Right hindlimb (tissue), 1 donor: ENCODE measurements at places on chromosomes 1 and 21.
A peak's percentile ranks its signal among the peaks of the same experiment; 100 is the strongest.

- no peak for DNase-seq
Measured at GRCh38 chr1:31022259-31022658, 43.3 kb downstream of the PUM1 start.

GRCh38 chr1:147267711-147268110, 25.2 kb downstream of the CHD1L start:
- DNase-seq = no peak

DNA sequence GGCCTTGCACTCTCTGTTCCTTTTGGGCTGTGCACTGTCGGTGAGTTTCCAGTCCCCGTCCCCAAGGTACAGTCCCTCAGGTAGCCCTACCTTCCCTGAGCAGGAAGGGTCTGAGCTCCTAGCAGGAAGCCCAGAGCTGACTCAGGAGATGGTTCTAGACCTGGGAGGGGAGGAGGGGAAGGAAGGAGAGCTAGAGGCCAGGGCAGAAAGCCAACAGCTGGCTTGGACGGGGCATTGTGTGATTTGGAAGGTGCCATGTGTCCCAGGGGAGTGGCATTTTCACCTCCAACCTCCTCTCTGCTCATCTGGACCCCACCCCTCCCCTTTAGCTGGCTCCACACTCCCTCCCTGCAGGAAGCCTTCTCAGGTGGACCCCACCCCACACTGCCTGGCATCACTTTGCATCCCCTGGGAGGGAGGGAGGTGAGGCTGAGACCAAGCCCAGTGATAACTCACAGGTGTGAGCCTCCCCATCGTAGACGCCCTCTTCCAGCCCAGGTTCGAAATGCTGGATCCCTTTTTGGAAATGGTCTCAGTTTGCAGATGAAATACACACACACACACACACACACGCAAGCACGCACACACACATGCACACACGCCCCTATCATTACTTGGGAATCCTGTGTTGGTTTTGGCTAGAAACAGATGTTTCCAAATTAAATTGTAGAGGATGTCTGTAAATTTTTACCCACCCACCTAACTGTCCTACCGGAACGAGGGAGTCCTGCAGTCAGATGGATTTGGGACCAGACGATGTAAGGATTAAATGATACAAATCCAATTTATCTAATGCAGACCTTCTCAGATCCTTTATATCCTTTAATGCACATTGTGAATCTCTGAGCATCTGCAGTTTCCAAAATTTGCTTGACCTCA, 19.7 kb upstream of the IFNLR1 start:
- no peak for DNase-seq

DNA sequence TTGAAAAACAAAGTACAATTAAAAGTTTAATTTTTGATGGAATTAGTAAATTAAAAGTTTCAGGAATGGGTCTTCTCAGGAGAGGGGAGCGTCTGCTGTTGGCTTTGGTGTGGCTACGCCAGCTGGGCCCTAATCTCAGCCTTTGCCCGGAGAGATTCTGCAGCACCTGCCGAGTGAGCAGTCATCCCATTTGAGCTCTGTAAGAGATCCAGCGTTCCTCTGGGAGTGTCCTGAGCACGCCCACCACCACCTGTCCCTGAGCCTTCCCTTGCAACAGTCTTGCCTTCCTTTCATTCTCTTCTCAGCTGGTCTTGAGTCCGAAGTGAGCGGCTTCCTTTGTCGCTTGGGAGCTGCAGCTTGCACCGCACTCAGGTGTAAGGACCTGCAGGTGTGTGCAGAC, 263.1 kb downstream of the CAMTA1 start:
- DNase-seq = no peak

DNA sequence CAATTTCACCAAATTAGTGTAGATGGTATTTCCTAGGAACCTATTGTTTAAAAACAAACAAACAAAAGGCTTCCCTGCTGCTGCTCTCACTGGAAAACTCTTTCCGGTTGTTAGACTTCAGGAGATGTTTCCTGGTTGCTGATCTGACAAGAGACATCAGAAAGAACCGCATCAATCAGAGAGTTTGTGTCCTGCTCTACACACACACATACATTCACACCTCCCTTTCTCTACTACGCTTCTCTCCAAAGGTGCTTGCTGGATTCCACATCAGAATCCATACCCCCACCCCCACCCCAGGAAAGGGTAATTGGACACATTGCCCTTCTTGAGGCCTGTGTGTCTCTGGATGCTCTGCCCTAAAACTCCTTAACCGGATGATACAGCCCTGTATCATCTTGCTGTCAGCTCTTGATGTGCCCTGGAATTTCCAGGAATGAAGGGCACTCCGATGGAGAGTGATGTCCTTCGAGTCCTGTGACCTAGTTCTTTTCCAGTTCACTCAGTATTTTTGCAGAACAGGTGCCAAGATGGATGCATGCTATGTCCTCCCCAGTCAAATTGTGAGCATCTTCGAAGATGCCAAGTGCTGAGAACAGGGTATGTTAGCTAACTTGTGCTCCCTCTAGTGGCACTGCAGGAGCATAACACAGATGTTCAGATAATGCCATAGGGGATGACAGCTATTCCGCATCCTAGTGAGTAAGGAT, 113.7 kb upstream of the SLC35F3 start:
- peak; percentile 41 for DNase-seq

DNA sequence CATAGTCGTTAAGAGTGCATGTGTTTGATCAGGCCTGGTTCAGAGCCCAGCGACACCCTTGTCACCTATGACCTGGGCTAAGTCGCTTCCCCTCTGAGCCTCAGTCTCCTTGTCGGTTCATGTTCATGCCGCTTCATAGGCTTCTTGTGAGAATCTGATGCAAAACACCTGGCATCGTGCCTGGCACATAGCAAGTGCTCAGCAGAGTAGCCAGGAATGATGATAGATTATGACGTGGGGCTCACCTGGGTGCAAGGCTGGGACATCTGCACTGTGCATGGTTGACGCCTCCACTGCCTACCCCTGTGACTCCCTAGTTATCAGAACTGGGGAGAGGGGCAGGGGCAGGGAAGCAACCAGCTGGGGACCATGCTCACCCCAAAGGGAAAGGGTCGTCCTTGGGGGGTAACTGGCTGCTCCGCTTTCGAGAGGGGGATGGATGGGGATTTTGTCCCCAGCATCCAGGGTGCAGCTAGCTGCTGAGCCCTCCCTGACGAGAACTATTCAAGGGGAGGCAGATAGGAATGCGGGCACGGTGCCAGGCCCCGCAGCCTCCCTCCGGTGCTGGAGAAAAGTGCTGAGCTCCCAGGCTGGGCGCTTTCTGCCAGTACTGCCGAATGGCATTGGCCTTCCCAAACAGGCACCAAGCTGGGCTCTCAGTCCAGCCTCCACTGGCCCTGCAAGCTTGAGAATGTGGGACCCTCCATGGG, 9.3 kb downstream of the EFHD2 start:
- DNase-seq = no peak

DNA sequence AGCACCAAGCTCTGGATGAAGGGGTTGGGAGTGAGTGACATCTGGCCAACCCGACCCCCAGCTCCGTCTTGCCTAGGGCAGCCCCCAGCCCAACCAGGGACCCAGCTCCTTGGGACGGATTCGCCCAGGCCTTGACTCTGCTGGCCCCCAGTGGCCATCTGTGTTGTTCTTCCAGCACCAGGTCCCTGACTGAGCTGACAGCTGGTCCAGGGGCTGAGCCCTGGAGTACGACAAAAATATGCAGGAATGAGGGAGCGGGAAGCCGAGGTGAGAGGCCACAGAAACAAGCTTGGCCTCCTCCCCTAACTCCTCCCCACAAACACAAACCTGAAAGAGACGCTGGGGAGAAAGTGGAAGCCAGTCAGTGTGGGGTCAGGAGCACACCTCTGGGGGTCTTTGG, 55.0 kb upstream of the PAX7 start:
- DNase-seq = peak; percentile 67

GRCh38 chr1:203555076-203555475, 61.1 kb downstream of the OPTC start:
- no peak for DNase-seq

GRCh38 chr1:164668491-164669400, 109.8 kb downstream of the PBX1 start:
- DNase-seq = no peak

DNA sequence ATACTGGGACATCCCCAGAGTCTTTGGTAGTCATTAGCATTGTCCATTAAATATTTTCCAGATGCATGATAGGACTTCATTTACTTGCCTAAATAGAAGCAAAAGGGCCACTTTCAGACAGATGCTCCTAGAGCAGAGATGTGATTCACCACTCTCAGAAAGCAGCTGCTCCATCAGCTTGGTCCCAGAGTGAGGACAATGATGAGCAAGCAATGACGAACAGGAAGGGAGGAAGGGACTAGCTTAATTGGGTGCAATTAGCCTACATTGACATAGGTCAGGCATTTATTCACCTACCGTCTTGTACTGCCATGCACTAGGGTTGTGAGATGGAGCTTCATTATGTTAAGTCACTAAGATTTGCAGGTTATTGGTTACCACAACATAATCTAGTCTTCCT, 85.1 kb upstream of the PLXNA2 start:
- DNase-seq = no peak

GRCh38 chr1:47951026-47951425, 46.2 kb downstream of the TRABD2B start:
- DNase-seq = no peak

GRCh38 chr1:79811173-79811572, 804.6 kb upstream of the ADGRL4 start:
- no peak for DNase-seq

DNA sequence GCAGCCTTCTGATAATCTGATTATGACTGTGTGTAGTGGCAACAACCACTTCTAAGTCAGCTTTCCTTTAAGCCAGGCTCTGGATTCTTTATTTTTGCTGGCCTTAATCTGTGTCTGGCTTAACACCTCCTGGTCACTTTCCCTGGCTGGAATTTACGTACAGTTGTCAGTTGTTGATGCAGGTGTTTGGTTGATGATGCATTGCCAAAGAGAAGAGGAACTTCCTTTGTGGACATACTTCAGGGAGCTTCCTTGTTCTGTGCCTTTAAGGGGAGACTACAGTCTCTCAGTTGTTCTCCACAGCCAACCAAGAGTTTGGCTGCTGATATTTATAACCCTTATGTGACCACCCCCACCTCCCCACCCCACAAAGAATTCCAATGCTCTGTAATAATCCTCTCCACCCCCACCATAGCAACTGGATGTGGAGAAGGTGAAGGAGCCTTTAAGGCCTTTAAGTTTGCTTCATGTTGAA, 96.0 kb upstream of the BMP8A start:
- DNase-seq = peak; percentile 77

DNA sequence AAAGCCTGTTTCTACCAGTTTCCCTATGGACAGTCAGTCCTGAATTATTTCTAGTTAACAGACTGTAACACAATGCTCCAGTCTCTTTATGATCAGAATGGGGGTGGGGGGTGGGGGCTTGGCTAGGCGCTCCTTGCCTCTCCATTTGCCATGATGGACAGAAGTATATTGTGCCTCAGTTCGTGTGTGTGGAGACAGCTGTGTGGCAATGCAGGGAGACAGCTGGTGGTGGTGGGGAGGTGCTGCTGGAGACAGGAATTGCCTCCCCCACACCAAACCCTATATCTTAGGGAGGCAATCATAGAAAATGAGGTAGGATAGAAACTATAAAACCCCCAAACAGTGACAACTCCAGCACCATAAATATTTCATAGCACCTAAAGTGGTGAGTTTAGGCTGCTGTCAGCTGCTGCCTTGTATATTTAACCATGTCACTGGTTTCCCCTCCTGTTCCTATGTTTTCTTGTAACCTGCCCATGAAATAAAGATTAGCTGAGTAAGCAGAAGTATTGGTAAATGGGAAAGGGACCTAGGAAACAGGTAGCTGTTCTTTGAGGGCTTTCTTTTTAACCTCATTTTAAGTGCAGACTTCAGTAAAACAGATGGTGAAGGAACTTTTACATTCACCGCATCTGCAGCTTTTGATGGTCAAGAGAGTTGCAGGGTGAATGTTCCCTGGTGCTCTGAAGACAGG, 3.4 kb downstream of the PLXNA2 start:
- DNase-seq = no peak

- DNase-seq = no peak
Measured at GRCh38 chr1:229554886-229555621, 3.5 kb downstream of the ABCB10 start.

DNA sequence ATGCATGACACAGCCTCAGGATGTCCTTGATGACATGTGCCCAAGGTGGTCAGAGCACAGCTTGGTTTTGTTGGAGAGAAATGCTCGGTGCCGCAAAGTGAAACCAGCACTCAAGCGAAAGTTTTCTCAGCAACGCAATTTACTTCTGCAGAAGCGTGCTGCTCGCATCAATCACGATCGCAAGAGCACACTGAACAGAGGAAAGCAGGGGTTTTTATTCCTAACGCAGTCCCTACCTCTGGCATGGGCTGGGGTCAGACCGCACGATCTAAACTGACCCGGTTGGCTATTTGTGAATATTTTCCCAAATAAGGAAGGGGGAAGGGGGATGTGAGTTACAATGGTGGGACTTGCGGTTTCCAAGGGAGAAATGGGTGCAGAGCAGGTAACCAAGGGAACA, 809 bp upstream of the ZNF669 start:
- no peak for DNase-seq

GRCh38 chr1:11245248-11245647, 17.1 kb downstream of the MTOR start:
- DNase-seq = no peak

GRCh38 chr21:40143822-40144525, 276.7 kb downstream of the PCP4 start:
- DNase-seq = peak; percentile 78

DNA sequence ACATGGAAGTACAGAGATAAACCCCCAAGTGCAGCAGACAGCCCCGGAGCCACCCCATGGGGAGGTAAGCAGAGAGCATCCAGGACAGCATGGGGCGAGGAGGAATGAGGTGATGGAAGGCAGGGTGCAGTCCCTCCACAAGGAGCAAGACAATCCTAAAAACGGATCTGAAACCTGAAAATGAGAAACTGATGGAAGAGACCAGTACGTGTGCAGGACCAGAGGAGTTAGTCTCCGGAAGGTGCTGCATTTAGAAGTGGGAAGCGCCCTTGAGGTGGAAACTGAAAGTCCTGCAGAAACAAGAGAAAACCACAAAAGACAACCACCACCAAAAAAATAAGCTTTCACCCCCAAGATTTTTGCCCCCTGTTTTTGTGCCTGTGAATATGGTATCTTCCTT, 17.4 kb upstream of the DDOST start:
- DNase-seq = no peak

DNA sequence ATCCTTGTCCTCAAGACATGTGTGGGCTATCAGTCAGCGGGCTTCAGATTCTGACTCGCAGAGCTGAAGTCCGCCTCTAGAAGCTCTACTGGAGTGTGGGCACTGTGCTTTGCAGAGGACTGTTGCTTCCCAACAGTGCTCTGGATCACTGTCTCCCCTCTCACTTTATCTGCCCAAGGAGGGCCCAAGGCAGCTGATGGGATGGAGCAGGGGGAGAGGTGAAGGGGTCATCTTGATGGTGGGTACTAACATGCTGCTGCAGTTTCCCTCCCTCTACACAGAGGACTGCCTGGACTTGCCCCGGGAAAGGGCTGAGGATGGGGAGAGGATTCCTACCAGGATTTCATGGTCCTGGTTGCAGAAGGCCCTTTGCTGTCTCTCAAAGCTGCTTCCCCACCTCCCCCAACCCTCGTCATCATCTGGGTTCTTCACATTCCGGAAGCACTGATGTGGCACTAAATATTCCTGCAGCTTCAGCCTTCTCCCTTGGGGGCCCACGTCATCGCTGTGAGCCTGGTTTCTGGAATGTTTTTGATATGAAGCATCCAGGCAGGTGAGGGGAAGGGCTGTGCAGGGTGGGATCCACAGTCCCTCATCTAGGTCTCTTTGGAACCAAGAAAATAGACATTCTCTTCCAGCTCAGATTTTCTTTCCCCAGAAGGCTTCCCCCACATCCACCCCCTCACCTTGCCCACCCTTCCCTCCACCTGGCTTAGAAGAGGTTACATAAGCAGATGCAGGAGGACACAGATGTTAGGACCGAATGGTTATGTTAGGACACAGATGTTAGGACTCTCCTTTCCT, 23.2 kb downstream of the NUAK2 start:
- no peak for DNase-seq
